Hindlimb muscle (tissue), 1 donor: ENCODE measurements at places on chromosomes 2 and 18. TPM values are rescaled to one million over a fixed set of nuclear protein-coding genes. Genes with fewer than 3 reads are reported as not detected.

The BMP10 gene
- polyA plus RNA-seq: not detected

The UPP2 gene
- not detected for polyA plus RNA-seq

The TMEM17 gene
- 1.5 TPM for polyA plus RNA-seq

The TTL gene
- 46.5 TPM for polyA plus RNA-seq

The LYPD1 gene
- 3.3 TPM for polyA plus RNA-seq

The GAD1 gene
- 0.57 TPM for polyA plus RNA-seq

The MRO gene
- 0.39 TPM for polyA plus RNA-seq

The SNORC gene
- 1.9 TPM for polyA plus RNA-seq

The CCDC178 gene
- polyA plus RNA-seq: 0.36 TPM

The FAM228B gene
- polyA plus RNA-seq: 15.6 TPM

GRCh38 chr18:63147973-63148372, 171.6 kb downstream of the BCL2 start:
- no peak for DNase-seq

DNA sequence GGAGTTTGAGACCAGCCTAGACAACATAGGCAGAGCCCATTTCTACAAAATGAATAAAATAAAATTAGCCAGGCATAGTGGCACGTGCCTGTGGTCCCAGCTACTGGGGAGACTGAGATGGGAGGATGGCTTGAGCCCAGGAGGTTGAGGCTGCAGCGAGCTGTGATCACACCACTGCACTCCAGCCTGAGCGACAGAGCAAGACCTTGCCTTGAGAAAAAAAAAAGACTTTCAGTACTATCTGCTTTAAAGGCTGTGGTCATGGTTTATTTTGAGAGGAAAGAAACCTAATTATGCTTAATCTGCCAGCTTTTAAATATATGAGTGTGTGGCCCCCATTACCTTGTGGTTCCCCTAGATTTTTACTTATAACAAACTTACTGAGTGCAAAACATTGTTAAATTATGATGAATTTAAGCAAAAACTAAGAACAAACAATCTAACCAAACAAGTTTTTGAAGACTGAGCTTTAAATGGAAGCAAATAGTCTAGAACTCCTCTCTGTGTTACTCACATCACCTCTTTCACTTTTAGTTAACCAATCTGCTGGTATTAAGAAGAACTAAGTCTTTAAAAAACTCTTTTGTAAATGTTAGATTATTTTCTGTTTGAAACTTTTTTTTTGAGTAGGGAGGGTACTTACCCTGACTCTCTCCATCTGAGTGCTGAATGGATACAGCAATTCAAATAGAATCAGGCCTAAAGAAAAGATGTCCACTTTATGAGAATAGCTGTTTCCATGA, 65.4 kb downstream of the EIF2AK3 start:
- no peak for DNase-seq

GRCh38 chr2:16623031-16623430, 42.6 kb downstream of the CYRIA start:
- DNase-seq: no peak

DNA sequence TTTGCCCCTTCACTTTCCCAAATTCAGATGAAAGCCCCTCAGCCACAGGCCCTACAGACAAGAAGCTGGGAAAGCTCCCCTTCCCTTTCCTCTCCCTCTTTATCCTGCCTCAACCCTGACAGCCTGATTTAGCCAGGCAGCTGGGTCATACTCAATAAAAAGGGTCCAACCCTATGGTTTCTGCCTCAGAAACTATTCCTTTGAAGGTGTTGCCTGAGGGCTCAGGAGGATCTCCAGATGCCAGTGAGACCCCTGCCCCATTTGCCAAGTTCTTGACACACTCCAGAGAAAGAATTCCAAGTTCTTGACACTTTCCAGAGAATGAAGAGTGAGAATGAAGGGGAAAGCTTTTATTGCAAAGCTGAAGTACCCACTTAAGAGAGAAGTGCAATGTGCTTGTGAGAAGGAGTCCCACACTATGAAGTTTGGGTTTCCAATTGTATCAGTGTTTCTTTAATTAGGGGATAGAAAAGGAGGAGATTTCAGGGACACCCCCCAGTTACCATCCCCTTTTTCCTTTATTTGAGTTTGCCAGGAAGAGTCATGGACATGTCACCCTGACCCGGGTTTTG, 576.2 kb downstream of the METTL4 start:
- no peak for DNase-seq

GRCh38 chr2:61538920-61539520, 864 bp upstream of the XPO1 start:
- peak; percentile 58 for DNase-seq

DNA sequence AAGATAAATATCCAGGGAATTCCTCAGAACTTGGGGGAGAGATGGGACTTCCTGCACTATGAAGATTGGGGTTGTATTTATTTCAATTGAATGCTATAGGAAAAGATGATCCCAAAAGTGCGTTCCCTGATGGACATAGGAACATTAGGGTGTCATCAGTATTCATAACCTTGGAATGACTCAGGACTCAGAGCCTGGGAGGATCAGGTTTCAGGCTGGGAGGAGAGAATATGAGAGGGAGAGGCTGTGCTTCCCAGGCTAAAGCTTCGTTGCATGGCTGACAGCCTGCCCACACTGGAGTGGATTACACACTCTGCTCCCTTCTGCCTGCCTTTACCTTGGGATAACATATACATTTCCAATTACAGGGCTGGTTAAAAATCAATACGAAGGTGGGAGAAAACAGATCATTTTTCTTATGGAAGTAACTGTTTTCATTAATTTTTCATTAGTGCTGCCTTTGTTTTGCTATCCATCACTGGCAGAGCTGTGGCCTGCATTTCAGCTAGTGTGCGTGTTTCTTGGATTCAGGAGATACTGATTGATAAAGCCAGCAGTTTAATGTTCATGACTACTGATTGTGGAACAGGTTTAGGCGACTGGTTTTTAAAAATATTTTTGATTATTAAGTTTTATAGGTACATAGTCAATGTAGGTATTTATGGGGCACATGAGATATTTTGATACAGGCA, 118.7 kb downstream of the KCTD1 start:
- DNase-seq: peak; percentile 15

- DNase-seq: peak; percentile 66
Measured at GRCh38 chr2:229313591-229313990, 42.5 kb upstream of the PID1 start.

- DNase-seq: no peak
Measured at GRCh38 chr2:119066272-119066804, 92.2 kb downstream of the C1QL2 start.

- no peak for DNase-seq
Measured at GRCh38 chr2:112084689-112085374, 29.8 kb downstream of the TMEM87B start.

DNA sequence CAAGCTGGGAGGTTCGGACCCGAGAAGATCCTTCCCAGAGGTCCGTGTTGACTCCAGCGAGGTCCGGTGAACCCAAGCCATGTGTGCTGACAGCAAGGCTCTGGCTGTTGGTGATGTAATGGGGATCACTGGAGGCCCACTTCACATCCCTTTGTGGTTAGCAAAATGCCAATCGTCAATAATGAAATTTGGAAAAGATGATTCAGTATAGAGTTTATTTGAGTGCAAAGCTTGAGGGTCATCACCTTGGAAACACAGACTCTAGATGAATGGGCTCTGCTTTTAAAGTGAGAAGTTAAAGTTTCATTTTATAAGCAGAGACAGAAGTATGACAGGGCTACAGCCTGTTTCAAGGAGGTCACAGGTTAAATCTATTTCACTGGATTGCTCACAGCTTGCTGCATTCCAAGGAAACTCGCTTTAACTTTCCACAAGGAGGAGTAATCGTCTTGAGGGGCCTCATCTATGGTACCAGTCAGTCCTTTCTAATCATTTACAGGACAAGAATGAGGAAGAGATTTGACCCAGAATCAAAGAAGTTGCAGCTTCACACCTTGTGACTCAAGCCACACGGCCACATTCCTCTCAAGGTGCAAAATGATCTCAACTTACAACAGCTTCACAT, 140.5 kb downstream of the TPO start:
- DNase-seq: no peak

DNA sequence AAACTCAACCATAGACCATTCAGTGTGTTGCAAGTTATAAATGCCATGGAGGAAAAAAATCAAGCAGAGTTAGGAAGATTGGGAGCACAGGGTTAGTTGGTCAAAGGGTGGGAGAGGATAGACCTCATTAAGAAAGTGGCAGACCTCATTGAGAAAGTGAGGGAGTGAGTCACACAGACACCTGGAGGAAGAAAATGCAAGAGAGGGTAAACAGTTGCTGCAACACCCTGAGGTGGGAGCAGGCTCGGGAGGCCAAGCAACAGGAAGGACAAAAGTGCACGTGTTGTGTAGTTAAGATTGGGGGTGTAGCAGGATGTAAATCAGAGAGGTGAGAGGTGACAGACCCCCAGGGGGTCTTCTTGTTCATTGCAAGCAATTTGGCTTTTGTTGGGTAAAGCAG, 6.4 kb downstream of the IL1RL1 start:
- DNase-seq: no peak

DNA sequence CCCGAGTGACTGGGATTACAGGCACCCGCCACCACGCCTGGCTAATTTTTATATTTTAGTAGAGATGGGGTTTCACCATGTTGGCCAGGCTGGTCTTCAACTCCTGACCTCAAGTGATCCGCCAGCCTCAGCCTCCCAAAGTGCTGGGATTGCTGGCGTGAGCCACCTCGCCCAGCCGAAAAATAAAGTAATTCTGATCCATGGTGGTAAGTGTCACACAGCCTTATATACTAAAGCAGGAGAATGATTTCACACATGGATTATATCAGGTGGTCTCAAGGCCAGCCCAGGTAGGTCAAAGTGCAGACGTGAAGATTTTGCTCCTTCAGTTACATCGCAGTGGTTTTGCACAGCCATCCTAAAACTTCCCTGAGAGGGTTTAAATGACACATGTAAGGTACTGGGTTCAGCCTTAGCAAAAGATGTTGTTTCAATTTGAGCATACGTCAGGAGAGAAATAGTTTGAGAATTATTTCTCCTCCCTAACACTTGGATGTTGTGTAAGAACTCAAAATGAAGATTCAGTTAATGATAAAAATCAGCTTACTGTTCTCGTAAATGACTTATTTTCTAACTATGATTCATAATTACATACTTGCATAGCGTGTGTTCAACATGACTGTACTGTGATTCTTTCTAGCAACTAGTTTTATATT, 93.0 kb upstream of the SLC39A10 start:
- no peak for DNase-seq

DNA sequence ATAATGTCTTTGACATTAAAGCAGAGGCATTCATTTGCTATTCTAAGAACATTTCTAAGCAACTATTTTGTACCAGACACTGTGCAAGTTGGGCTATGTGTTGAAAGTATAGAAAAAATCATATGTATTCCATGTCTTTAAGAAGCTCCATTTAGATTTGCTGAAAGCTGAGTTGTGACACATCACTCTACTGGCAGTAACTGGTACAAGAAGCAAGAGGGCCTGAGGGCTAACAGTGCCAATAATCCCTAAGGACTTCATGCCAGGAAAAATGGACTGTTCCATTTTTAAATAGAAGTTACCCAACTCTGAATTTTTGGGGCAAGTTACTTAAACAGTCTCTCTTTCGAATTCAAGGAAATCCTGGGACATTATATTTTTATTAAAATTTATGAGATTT, 178.7 kb downstream of the SRBD1 start:
- DNase-seq: no peak

DNA sequence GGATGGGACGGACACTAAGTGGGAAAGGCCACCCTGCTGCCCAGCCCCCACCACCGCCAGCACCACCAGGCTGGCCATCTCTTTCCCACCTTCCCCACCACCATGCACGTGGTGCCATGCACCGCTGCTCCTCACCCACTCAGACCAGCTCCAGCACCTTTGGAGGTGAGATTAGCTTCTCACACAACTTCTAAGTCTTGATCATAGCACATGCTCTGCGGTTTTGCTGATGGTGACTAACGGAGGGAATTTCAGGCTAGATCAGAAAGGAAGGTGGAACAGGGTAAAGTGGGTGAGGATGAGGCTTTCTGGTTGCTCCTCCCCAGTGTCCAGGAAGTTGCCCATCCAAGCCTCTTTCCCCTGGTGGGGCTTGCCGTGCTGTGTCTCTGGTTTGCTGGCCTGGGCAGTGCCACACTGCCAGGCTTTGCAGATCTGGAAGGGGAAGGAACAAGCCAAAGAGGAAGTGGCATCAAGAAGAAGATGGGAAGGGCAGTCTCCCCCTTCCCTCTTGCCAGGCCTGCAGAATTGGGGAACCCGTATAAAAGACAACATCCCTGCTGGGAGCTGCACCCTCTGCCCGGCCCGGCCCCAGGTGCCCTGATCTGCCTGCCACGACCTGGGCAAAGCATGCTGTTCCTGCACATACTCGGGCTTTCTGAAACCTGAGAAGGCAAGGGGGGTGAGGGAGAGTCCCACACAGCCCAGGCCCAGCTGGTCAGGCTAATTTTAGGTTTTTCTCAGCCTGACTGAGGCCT, 44.3 kb upstream of the CAB39 start:
- DNase-seq: peak; percentile 32

DNA sequence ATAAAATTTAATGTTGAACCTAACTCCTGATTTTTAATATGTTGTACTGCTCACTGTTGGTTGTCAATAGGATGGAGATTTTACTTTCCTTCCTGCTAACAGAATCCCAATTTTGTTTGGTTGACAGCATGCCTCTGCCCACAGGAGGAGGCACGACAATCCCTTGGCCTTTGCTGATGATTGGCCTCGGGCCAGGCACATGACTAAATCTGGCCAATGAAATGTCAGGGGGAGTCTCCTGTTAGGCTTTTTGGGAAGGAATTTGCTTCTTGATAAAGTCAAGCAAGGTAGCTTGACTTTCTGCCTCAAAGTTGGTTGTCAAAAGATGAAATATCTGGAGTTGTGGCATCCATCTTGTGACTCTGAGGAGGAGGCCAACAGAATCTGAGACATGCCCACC, 6.8 kb upstream of the TGFA start:
- no peak for DNase-seq

DNA sequence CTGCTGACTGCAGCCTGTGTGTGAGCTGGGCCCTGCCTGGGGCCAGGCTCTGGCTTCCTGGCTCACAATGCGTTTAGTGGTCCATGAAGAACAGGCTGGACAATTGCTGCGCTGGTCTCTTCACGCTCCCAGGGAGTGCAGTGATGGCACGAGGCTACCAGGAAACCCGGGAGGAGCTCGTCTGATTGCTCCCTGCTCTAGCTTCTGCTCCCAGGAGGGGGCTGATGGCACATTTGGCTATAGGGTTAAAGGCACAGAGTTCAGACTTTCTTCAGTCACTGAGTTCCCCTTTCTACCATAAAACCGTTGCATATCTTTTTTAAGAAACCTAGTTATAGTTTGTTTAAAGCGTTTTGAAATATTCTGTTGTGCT, 60.1 kb downstream of the KCNF1 start:
- no peak for DNase-seq

GRCh38 chr2:168699844-168700417, 102.5 kb upstream of the NOSTRIN start:
- DNase-seq: peak; percentile 69

GRCh38 chr2:16272038-16272788, 331.9 kb downstream of the MYCN start:
- no peak for DNase-seq

- no peak for DNase-seq
Measured at GRCh38 chr2:15408759-15409158, 152.4 kb downstream of the NBAS start.

- DNase-seq: no peak
Measured at GRCh38 chr2:205738117-205738968, 56.0 kb downstream of the NRP2 start.

- no peak for DNase-seq
Measured at GRCh38 chr2:161134547-161135518, 25.4 kb upstream of the TANK start.

GRCh38 chr2:230864605-230865306, at the start of gene ITM2C:
TSS of gene ITM2C (plus strand) at chr2:230864942. CDS start at chr2:230865026, 84 bp downstream.
- DNase-seq: peak; percentile 81

- DNase-seq: no peak
Measured at GRCh38 chr18:24964216-24964615, 387.8 kb downstream of the ZNF521 start.

GRCh38 chr2:1806254-1806653, 61.9 kb upstream of the PXDN start:
- DNase-seq: no peak
